Right renal cortex interstitium (tissue), 3 donors: ENCODE measurements at places on chromosomes 3 and 15. TPM values are rescaled to one million over a fixed set of nuclear protein-coding genes. Genes with fewer than 3 reads are reported as not detected.

Gene CPA3
- 0.61 TPM for polyA plus RNA-seq

Gene GPR27
- 8.5 TPM for polyA plus RNA-seq

Gene SI
- polyA plus RNA-seq = not detected

Gene ILDR1
- polyA plus RNA-seq = 8.2 TPM

Gene INAFM2
- 17.7 TPM for polyA plus RNA-seq

Gene UACA
- 112 TPM for polyA plus RNA-seq

Gene ZNF660
- polyA plus RNA-seq = 11.4 TPM

Gene NAA80
- polyA plus RNA-seq = 8.6 TPM

Gene FBLN2
- 22.9 TPM for polyA plus RNA-seq

Gene GPR62
- 0.37 TPM for polyA plus RNA-seq

Gene ANKRD34C
- polyA plus RNA-seq = 0.04 TPM

Gene FOXB1
- 0.08 TPM for polyA plus RNA-seq
